ENCODE measurements at places on chromosomes 16 and 17.

- DNase-seq, result no peak
These were observed 56.3 kb upstream of the TNRC6A start for GRCh38 chr16:24673155-24673554.

GRCh38 chr17:56284482-56284881 is 131.2 kb downstream of the ANKFN1 start:
- no peak for DNase-seq

DNA sequence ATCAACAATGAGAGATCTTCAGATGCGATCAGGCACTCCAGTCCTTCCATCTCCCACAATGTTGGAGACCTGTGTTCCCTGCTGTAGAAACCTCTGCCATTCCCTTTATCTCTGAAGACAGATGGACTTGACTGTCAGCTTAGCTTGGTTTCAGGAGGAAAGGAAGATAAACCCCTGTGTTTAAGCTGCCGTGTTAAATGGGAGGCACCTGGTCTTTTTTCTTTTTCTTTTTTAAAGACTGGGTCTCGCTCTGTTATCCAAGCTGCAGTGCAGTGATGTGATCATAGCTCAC is 63.1 kb downstream of the USP22 start:
- no peak for DNase-seq

DNA sequence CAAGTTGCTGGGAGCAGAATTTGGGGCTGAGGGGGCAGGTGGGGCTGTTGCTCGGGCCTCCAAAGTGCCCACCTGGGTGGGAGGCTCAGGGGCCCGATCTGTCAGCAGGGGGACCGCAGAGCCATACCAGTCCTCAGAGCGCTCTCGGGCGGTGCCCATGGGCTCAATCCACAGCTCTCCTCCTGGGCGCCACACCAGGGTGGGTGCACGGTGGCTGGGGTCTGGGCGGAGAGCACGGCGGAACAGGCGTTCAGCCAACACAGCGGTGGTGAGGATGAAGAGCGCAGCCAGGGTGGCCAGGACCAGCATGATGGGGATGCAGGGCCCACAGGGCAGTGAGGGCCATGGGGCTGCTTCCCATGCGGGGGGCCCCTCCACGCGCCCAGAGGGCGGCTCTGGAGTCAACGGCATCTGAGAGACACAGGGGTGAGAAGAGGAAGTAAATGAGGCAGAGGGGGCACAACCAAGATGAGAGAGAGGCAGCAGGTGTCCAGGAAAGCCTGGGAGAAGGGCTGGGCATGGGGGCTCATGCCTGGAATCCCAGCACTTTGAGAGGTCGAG is 1.2 kb downstream of the C16orf54 start:
- DNase-seq, result no peak

GRCh38 chr17:65311261-65311660 is 174.1 kb downstream of the RGS9 start:
- DNase-seq, result no peak

GRCh38 chr17:79159926-79160325 is 85.3 kb downstream of the ENGASE start:
- no peak for DNase-seq

GRCh38 chr17:45414990-45415881 is 17.4 kb downstream of the ARHGAP27 start:
- no peak for DNase-seq

- no peak for DNase-seq
These were observed 13.4 kb downstream of the PDZD9 start for GRCh38 chr16:21987498-21987897.

- no peak for DNase-seq
These were observed 22.0 kb downstream of the C16orf74 start for GRCh38 chr16:85728879-85729278.

DNA sequence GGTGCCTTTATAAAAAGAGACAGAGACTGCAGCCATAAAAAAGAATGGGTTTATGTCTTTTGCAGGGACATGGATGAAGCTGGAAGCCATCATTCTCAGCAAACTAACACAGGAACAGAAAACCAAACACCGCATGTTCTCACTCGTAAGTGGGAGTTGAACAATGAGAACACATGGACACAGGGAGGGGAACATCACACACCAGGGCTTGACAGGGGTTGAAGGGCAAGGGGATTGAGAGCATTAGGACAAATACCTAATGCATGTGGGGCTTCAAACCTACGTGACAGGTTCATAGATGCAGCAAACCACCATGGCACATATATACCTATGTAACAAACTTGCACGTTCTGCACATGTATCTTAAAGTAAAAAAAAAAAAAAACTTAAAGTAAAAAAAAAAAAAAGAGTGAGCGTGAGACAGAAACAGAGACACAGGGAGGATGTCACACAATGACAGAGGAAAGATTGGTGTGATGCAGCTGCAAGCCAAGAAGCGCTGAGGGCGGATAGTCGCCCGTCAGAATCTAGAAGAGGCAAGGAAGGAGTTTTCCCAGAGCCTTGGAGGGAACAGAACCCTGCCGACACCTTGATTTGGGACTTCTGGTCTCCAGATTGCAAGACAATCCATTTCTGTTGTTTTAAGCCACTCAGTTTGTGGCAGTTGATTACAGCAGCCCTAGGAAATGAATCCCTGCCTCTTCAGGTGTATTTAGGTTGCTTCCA is 27.4 kb upstream of the TNS4 start:
- DNase-seq, result no peak

- no peak for DNase-seq
These were observed 13.1 kb upstream of the CDC42EP4 start for GRCh38 chr17:73324711-73325526.

- no peak for DNase-seq
These were observed 38.2 kb downstream of the TK2 start for GRCh38 chr16:66511602-66512271.

GRCh38 chr17:15309793-15310192 is 31.6 kb downstream of the TEKT3 start:
- no peak for DNase-seq

GRCh38 chr17:66777689-66778225 is 57.2 kb upstream of the CACNG5 start:
- DNase-seq, result no peak

- DNase-seq, result no peak
These were observed 82.1 kb downstream of the GPR139 start for GRCh38 chr16:19991614-19992013.

DNA sequence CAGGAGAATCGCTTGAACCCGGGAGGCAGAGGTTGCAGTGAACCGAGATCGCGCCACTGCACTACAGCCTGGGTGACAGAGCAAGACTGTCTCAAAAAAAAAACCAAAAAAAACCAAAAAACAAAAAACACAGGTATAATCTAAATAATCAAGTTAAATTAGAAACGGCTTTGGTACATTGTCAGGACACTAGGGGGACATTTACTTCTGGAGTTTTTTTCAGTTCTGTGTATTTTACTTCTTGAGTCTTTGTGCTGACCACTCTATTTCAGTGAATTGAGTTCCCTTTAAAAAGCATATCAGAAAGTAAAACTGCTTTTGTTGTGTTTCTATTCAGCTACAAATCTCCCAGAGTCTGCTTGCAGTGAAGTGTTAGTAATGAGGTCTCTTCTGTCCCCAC is 36.3 kb downstream of the DHRS7B start:
- DNase-seq, result no peak

- no peak for DNase-seq
These were observed 317.7 kb downstream of the MAF start for GRCh38 chr16:79282806-79283205.

DNA sequence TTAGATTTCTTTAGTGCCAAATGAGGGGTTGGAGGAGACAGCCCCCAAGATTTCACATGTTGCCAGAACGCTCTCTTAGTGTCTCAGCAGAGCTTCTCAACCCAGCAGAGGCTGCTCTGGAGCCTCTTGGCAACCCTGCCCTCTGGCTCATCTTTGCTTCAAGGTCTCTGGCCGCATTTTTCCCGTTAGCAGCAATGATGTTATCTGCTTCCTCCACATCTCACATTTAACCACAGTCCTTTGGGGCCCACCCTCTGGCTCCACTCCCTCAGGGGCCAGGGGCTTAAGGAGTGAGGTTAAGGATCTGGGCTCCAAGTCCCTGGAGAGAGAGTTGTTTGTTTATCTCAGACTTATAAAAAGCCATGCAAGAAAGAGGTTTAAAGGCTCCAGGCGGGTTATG is 3.3 kb upstream of the XYLT1 start:
- DNase-seq, result no peak

DNA sequence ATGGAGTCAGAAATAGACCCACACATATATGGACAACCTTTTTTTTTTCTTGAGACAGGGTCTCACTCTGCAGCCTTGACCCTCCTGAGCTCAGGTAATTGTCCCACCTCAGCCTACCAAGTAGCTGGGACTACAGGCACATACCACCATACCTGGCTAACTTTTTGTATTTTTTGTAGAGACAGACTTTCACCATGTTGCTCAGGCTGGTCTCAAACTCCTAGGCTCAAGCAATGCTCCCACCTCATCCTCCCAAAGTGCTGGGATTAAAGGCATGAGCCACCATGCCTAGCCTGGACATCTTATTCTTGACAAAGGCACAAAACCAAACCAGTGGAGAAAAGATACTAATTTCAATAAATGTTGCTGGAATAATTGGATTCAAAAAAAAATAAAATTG is 14.7 kb upstream of the NACA2 start:
- DNase-seq, result no peak

DNA sequence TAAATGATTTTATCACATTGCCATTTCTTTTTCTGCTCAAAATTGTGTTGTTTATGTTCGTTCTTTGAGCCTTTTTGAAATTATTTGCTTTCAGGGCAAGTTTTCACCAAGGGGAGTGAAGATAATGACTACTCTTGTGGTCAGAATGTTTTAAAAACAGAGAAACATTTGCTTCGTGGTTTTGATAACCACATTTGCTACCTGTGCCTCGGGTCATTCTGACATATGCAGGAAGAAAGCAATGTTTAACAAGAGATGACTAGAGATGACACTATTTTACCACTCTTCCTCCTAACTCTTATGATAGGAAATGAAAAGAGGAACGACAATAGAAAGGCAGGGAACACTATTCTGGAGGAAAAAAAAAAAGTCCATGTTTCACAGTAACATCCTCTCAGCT is 1496.5 kb upstream of the GOT2 start:
- DNase-seq, result no peak

GRCh38 chr16:11797957-11798299 is 870 bp upstream of the ZC3H7A start:
- DNase-seq, result no peak

- no peak for DNase-seq
These were observed 46.7 kb downstream of the HAPSTR1 start for GRCh38 chr16:9138021-9138680.

GRCh38 chr17:8430966-8431365 is 4.7 kb upstream of the NDEL1 start:
- no peak for DNase-seq

DNA sequence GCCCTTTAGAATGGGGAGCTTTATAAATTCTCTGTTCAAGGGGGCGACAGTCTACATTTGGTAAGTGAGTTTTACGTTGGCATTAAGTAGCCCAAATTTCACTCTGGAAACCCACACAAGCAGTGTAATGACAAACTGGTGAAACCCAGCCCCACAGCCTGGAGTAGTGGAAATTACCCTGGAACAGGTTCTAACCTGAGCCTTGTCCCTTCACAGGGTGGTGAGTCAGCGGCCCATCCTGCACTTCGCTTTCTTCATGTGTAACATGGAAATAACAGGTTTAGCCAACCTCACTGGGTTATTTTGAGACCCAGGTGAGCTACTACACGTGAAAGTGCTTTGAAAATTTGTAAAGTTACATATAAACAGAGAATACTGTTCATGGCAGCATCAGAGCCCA is 3.5 kb upstream of the TLCD3A start:
- DNase-seq, result no peak

DNA sequence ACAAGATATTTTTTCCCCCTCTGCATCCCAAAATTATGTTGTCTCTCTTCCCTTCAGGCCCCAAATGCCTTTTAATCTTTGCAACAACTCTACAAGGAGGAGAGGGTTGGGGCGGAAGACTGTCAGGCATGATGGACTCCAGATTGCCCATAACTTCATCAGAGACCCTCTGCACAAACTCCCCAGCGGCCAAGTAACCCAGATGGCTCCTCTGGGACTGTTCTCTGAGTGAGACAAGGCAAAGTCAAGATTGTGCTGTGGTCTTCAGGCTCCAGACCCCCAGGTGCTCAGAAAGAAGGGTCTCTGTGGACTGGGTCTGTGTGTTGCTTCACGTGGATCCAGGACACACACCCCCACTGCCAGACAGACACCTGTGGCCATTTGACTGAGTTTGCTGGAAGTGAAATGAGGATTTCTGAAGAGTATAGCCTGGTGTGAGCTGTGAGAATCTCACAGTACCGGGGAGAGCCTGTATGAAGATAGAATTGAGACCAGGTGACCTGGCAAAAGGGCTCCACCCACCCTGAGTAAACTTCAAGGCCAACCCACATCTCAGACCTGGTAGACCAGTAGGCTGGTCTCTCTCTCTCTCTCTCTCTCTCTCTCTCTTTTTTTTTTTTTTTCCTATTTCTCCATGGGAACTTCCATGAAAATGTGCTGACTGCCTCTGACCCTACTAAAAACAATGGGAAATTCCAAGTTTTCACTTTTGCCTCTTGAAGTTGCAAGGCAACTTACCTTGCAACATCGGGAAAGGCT is 354.1 kb downstream of the SOX9 start:
- DNase-seq, result no peak

GRCh38 chr17:48735062-48735351 is 6.5 kb upstream of the HOXB13 start:
- DNase-seq, result no peak

GRCh38 chr17:78783711-78784324 is 1.7 kb upstream of the CYTH1 start:
- no peak for DNase-seq

DNA sequence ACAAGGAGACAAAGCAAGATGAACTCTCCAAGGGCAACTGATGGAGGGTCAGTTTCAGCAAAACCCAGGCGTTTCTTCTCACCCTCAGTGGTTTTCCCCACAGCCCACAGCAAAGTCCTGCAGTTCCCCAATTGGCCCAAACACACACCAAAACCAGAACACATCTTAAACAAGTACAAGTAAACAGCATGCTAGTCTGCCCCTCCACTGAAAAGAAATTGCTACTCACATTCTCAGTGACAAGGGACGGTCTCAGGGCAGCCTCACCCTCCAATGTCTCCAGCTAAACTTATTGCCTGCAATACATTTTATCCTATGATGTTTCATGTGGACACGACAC is 300.6 kb upstream of the IRX3 start:
- no peak for DNase-seq

DNA sequence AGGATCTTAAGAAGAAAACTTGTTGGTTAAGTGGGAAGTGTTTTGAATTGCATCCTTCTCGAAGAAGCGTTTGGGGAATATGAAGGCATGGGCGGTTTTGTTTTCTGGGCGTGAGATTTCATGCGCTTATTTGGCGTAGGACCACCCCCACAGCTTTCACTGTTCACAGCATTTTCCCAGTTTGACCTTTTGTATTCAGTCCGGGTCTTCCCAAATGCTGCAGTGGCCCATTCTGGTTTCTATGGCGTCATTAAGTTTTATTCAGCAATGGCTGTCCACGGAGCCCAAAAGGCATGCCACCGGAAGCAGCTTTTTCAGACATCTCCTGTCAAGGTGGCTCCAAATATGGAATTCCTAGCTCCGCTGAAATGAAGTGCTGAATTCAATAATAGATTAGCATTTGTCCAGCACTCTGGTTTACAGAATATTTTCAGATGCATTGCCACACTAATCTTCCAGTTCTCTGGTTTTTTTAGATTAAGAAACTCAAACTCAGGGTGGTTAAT is 90.6 kb upstream of the FBXO47 start:
- no peak for DNase-seq
